ENCODE measurements at places on chromosomes 3 and 15.

GRCh38 chr15:61049934-61050333 lies 179.2 kb downstream of the RORA start:
- DNase-seq = no peak

DNA sequence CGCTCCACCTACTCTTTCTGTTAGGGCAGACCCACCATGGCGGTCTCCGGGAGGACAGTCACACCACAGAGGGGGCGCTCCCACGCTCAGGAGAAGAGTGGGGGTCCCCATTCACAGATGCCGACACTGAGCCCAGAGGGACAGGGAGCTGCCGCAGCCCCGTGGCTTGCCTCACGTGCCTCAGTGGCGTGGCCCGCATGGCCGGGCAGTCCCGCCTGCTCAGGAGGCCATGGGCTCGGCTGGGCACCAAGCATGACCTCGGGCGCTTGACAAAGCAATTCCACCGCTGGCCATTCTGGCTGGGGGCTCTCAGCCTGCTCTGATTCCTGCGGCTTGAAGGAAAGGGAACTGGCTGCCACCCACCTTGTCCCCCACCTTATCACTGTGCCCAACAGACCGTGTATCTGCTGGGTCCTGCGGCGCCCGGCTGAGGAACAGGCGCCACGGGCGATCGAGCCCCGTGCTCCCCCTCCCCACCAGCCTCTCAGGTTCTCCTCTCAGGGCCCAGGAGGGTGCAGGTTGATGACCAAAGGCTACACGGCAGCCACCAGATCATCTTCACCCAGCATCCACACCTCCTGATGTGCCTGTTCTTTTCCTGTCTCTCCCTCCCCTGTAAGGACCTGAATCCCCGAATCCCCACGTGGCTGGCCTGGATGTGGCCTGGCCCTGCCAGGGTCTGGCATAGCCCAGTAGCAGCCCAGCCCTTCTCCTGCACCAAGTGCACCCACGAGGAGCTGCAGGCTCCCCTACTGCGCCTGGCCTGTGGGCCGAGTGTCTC lies 20.7 kb downstream of the CYFIP1 start:
- DNase-seq = no peak

DNA sequence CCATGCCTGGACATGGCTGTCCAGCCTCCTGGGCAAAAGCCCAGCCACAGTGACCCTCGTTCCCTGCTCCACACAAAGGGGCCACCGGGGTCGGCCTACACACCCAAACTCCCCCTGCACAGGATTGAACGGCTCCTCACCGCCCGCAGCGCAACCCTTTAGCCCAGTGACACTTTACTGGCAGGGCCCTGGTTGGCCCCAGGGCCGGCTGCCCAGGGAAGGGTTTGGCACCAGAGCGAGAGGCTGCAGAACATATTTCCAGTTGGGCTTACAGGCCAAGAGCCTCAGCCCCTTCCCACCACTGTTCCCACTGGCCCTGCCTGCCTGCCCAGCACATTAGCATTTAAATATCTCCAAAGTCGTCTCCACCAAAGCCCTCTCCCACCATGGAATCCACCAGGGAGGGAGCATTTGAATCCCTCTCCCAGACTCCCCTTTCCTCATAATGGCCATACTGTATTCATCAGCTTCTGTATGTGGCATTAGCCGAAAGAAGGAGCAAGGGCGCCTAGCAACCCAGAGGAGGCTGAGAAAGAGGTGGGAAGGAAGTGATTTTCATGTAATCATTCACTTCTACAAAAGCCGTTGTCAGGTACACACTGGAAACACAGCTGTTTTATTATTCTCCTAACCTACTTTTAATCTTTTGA lies 85.4 kb downstream of the SLC6A11 start:
- no peak for DNase-seq

DNA sequence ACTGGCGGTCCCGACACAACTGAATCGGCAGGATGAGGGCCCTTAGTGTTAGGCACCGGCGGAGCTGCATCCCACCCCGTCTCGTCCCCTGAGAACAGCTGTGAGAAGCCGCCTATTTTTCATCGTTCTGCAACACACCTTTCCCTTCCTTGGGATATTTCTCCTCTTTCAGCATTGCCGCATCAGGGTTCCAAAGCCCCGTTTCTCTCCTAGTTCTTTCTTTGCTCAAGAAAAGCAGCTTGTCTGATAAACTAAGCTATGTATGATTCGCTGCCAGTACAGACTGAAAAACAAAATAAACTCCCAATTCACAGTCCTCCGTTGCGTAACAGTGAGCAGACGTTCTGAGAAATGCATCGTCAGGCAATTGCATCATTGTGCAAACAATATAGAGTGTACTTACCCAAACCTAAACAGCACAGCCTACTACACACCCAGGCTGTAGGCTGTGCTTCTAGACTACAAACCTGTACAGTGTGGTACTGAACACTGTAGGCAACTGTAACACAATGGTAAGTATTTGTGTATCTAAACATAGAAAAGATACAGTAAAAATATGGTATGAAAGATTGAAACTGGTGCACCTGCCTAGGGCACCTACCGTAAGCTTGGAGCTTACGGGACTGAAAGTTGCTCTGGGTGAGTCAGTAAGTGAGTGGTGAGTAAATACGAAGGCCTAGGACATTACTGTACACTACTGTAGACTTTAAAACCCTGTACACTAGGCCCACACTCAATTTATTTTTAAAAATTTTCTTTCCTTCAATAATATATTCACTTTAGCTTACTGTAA lies 8.9 kb upstream of the ADAMTS17 start:
- DNase-seq = no peak

- DNase-seq = no peak
Measured at GRCh38 chr3:24582431-24583403, 88.1 kb upstream of the THRB start.

GRCh38 chr3:172550347-172550943 lies 27.2 kb upstream of the TNFSF10 start:
- peak; percentile 7 for DNase-seq

GRCh38 chr3:40584625-40585189 lies 59.9 kb downstream of the ZNF621 start:
- DNase-seq = peak; percentile 39

- no peak for DNase-seq
Measured at GRCh38 chr3:14335774-14336748, 66.3 kb upstream of the SLC6A6 start.

DNA sequence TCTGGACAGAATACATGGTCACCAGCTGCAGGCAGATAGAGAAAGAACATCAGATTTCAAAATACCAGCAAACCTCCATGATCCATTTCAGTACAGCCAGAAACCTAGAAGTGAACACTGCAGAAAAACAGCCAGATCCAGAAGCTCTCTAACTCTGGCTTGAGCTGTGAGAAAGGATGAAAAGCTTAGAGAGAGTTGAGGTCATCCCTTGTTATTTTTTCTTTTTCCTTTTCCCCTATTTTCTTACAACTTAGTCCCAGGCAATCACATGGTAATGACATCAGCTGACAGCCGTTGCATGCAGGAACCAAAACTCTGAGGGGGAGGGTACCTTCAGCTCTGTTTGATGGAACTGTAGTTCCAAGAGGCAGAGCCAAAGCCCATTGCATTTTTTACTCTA lies 113.2 kb downstream of the TCF12 start:
- no peak for DNase-seq

DNA sequence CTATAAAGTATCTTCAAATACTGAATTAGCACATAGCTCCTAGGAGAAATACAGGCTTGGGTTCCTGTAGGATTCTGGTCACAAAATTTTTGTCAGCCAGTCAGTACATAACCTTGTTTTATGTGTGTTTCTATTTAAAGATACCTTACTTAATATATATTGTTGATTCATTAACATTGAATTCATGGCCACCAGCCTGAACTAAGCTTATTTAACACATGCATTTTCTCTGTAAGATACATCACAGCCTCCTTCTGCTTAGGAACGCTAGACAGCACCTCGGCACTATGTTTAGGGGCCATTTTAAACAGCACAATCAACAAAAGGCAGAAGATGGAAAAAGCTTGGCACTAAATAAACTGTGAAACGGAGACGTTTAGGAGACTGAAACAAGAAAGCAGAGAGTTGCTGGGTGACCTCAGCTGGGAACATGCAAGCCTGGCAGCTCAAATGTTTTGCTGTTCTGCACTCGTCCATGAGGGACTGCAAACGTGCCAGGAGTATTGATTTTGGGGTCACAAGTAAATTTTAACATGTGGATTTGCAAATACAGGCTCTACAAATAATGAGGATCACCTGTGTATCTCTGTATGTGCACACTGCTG lies 432.2 kb upstream of the TPM1 start:
- DNase-seq = no peak

GRCh38 chr3:168459226-168459784 lies 363.6 kb upstream of the GOLIM4 start:
- no peak for DNase-seq

DNA sequence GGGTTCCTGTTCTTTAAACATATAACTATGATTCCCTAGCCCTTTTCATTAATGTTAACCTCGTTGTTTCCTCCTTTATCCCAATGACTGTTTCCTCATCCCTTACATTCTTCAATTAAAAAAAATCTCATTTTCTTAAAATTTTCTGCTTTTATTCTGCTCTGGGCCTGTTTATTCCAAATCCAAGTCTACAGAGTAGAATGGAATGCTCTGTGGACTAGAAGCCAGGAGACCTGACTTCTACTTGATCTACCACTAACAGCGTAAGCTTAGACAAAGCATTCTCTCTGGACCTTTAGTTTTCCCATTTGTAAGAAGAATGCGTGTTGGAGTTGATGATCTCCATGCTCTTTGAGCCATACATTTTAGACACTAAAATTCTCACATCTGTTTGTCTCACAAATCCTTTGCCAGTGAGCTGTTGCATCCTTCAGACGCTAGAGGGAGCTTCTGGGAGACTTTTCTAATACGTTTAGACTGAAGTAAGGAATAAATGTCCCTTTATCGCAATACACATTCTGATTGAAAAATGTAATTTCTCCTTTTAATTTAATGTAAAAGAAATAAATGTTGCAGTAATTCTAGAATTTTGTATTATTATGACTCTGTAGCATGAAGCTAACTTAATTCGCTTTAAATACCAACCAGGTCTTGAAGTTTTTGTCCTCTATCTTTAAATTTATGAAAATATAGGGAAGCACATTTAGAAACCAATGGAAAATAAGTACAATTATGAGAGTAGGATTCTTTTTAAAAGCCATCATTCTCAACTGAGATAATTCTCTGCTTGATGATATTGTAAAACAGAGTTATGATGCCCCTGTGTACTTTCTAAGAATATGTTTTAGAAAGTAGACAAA lies 21.7 kb upstream of the GMNC start:
- no peak for DNase-seq

GRCh38 chr3:162441716-162442115 lies 945.1 kb downstream of the OTOL1 start:
- DNase-seq = no peak

DNA sequence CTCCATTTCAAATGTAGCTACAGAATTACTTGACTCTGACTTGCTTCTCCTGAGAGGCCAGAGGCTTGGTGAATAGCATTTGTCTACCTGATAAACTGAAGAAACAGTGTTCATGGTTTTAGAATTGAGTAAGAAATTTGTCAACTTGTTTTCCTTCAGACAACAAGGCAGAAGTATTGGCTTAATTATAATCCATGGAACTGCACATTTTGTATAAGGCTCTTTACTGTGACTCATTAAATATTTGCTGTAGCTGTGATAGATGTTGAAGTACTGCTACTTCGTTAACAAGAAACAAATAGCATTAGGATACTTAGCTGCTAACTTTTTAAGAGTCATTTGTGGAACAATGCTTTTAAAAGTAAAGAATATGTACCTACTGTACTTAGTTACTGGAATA lies 4.6 kb downstream of the UNC13C start:
- DNase-seq = no peak

GRCh38 chr15:35874260-35874905 lies 328.4 kb upstream of the DPH6 start:
- no peak for DNase-seq

DNA sequence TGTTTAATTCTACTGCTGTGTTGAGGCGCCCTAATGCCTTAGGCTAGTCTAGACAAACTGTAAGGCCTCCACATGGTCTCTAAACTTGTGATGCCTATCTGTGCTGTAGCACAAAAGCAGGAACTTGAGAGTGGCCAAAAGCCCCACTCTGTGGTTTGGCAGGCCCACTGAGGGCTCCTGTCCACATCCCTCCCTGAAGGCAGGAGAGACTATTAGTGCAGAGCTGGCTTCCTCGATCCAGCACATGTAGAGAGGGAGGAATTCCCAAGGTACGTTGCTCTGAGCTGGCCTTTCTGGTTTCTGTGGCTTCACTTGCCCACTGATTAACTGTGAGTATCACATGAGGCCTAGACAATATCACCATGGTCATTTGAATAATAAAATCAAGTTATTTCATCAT lies 90.6 kb downstream of the POLR2M start:
- no peak for DNase-seq

GRCh38 chr3:30193625-30194044 lies 412.8 kb upstream of the TGFBR2 start:
- no peak for DNase-seq

DNA sequence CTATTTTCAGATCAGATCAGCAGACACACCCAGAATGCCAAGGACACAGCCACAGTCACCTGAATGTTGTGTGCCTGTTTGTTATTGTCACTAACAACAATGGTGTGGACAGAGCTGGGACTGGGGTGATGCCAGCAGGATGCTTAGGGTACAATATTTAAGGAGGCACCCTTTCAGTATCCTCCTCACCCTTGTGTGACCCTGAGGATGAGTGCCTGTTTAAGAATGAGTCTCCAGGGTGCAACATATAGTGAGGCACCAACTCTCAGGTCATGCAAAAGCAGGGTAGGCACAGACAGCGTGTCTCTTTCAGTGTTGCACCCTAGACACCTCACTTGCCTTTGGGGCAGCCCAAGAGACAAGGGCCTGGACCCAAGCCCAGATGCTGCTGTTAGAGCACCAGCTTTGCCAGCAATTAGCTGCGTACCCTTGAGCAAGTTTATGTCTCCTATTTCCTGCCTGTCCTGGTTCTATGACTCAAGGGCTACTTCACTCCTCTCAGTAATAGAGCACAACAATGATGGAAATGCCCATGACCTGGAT lies 122.6 kb downstream of the AQP9 start:
- no peak for DNase-seq

DNA sequence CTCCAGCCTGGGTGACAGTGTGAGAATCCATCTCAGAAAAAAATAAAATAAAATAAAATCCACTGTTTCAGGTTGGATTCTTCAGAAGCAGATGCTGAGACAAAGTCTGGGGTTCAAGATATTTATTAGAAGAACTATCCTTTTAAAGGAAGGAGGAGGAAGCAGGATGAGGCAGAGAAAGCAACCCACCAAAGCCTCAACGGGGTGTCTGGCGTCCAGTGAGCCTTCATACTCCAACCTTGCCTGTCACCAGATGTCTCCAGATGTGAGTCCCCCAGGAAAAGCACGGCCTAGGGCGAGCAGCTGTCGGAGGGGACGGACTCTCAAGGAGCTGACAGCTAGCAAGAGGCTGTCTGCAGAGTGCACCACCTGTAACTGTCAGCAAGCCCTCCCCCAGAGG lies 37.3 kb downstream of the MB21D2 start:
- no peak for DNase-seq

DNA sequence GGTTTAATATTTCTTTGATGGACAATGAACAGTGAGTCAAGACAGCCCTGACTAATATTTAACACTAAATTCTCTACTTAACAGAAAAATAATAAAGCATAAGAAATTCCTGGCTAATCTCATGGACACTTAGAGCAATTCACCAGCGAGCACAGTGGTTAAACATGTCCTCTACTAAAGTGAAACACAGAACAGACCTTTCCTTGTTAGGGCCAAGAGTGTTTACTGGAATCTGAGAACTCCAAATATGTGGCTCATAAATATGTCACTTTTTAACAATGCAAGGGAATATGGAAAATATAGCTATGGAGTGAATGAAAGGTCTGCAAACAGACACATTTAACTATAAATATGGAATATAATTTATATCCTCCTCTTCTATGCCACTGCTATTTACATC lies 18.6 kb upstream of the IGSF10 start:
- no peak for DNase-seq

GRCh38 chr15:35174948-35175347 lies 89.9 kb upstream of the NANOGP8 start:
- no peak for DNase-seq
